ENCODE measurements at places on chromosomes 12 and 14. TPM values are rescaled to one million over a fixed set of nuclear protein-coding genes. Genes with fewer than 3 reads are reported as not detected.

GDF3 gene
- not detected for total RNA-seq

C12orf56 gene
- total RNA-seq: not detected

SERPINA12 gene
- total RNA-seq: not detected

PIP4P1 gene
- total RNA-seq: 13.8 TPM

DYRK4 gene
- 30.5 TPM for total RNA-seq

WSCD2 gene
- total RNA-seq: 3.3 TPM

NYNRIN gene
- 9.5 TPM for total RNA-seq

SLC5A8 gene
- total RNA-seq: not detected

SLCO1B1 gene
- total RNA-seq: not detected

CAPZA3 gene
- not detected for total RNA-seq

ISCA2 gene
- total RNA-seq: 6.5 TPM

IL26 gene
- not detected for total RNA-seq

TAS2R8 gene
- total RNA-seq: not detected

AKAP3 gene
- total RNA-seq: 1.4 TPM

GRCh38 chr12:6458281-6459003, 6.6 kb downstream of the TAPBPL start:
- H3K27me3 ChIP-seq: no peaks in the 10 kb centered on the region
- H3K27ac ChIP-seq: no peak overlapping the region
- H3K4me3 ChIP-seq: no peak overlapping the region
- peaks cover 63% of the 10 kb centered on the region for H3K36me3 ChIP-seq

- no peak for DNase-seq
- no peak overlapping the region for H3K27ac ChIP-seq
- H3K36me3 ChIP-seq: no peaks in the 10 kb centered on the region
- H3K4me3 ChIP-seq: no peak overlapping the region
Measured at GRCh38 chr14:104665657-104666522, 23.5 kb upstream of the INF2 start.

- H3K4me1 ChIP-seq: no peaks in the 10 kb centered on the region
- no peaks in the 10 kb centered on the region for H3K36me3 ChIP-seq
- no peaks in the 10 kb centered on the region for H3K27me3 ChIP-seq
- no peak overlapping the region for H3K4me3 ChIP-seq
- H3K27ac ChIP-seq: no peak overlapping the region
Measured at GRCh38 chr12:65432651-65433050, 154.2 kb downstream of the MSRB3 start.

- no peak for DNase-seq
- H3K4me3 ChIP-seq: no peak overlapping the region
- no peaks in the 10 kb centered on the region for H3K36me3 ChIP-seq
- peak overlapping the region; percentile 27 for H3K27ac ChIP-seq
- H3K4me1 ChIP-seq: peaks cover 26% of the 10 kb centered on the region
Measured at GRCh38 chr12:57319678-57320469, 68.9 kb upstream of the STAC3 start.

- no peaks in the 10 kb centered on the region for H3K27me3 ChIP-seq
- H3K27ac ChIP-seq: no peak overlapping the region
- H3K4me3 ChIP-seq: no peak overlapping the region
- DNase-seq: no peak
Measured at GRCh38 chr14:37452323-37452722, 142.7 kb downstream of the FOXA1 start.

DNA sequence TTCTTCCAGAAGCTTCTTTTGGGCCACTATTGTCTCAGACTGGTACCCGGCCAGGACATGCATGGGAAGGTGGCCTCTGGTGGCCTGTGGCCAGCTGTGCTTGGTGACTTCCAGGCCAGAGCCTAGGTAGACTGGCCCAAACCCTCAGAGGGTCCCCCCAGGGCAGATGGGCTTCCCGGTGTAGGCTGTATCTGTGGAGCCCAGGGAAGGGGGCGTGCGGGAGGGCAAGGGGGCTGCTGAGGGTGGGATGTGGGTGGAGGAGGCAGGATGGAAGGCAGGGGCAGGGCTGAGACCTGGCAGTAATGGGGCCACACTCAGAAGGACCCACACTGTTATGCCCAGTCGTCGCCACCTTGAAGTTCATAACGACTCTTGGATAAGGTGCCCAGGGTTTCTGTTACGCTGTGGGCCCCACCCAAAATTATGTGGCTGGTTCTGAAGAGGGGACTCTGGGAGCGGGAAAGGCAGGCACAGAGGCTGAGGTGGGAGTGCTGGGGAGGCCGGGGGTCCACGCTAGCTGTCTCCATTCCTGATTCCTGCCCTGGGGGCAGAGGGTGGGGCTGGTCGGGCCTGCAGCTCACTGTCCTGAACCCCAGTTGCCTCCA, 52.1 kb downstream of the KIF26A start:
- no peaks in the 10 kb centered on the region for H3K4me1 ChIP-seq
- no peak overlapping the region for H3K27ac ChIP-seq

- no peak for DNase-seq
- H3K27me3 ChIP-seq: no peaks in the 10 kb centered on the region
- peaks cover 4% of the 10 kb centered on the region for H3K4me1 ChIP-seq
- no peaks in the 10 kb centered on the region for H3K36me3 ChIP-seq
- no peak overlapping the region for H3K4me3 ChIP-seq
Measured at GRCh38 chr14:105326891-105327694, 12.5 kb downstream of the PACS2 start.

DNA sequence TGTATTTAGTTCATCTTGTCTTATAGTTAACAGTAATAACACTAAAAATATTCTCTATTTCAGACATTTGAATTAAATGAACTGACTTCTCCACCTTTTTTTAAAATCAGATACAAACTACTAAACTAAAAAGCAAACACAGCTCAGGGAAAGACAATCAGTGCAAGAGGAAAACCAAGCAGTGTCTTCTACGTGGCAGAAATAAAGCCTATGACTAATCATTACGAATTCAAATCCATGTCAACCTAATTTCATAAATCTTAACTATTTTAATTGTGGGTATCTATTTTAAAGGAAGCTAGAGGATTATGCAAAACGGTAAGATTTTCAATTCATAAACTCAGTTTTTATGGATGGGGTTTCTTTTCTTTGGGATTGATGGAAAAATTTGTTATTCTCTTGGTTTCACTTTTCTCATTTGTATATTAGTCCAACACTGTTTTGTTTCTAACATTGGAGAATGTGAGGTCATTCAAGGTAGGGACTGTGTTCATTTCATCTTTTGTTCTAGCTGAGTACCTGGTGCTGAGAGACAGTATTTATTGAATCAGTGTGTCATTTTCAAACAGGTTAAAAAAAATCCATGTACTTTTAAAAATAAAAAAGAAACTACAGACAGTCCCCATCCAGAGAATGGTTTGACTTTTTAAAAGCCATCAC, 12.8 kb upstream of the PALS1 start:
- H3K4me1 ChIP-seq: no peaks in the 10 kb centered on the region
- no peaks in the 10 kb centered on the region for H3K27me3 ChIP-seq
- H3K27ac ChIP-seq: no peak overlapping the region
- no peak overlapping the region for H3K4me3 ChIP-seq
- no peaks in the 10 kb centered on the region for H3K36me3 ChIP-seq
- no peak for DNase-seq

DNA sequence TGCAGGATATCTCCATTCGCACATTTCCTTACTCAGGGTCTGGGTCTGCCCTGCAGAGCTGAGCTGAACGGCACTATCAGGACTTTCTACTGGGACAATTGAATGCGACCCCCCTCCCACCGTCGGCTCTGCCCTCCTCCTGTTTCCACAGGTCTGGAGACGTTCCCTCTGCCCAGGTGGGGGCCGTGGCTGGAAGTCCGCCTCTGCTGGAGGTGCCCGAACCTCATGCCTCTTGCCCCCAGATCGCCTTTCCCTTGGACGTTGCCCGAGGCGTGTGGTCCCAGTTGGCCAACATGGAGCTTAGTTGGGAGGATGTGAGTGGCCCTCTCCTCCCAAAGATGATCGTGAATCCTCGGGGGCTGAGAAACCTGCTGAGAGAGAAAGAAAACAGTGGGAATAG, 21.2 kb upstream of the KLC1 start:
- peaks cover 9% of the 10 kb centered on the region for H3K4me1 ChIP-seq
- no peak for DNase-seq
- no peaks in the 10 kb centered on the region for H3K27me3 ChIP-seq
- H3K4me3 ChIP-seq: peak overlapping the region; percentile 57
- H3K27ac ChIP-seq: no peak overlapping the region

DNA sequence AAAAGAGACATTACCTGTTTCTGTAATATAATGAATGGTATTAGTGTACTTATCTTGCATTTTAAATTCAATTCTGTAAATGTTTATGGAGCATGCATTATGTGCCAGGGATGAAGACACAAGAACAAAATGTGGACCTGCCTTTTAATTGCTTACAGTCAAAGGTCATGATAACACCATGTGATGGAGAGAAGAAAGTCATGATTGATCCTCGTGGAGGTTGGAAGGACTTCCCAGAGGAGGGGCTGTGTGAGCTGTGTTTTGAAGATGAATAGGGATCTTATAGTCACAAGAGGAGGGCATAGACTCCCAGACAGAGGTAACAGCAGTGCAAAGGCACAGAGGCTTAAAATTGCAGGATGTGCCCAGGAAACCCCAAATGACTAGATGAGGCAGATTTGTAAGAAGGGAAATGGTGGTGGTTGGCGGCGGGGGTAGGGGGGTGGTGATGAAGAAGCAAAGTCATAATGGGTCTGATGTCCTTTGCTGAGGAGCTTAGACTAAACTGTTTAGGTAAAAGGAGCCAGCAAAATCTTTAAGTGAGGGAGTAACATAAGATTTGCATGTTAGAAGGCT, 151.5 kb downstream of the PRKCH start:
- DNase-seq: no peak
- H3K4me3 ChIP-seq: no peak overlapping the region
- H3K4me1 ChIP-seq: peaks cover 61% of the 10 kb centered on the region
- no peak overlapping the region for H3K27ac ChIP-seq
- H3K27me3 ChIP-seq: no peaks in the 10 kb centered on the region

- H3K4me1 ChIP-seq: no peaks in the 10 kb centered on the region
- H3K4me3 ChIP-seq: no peak overlapping the region
- DNase-seq: no peak
- H3K27ac ChIP-seq: no peak overlapping the region
- no peaks in the 10 kb centered on the region for H3K36me3 ChIP-seq
Measured at GRCh38 chr12:127531542-127531941, 735.4 kb upstream of the TMEM132C start.

DNA sequence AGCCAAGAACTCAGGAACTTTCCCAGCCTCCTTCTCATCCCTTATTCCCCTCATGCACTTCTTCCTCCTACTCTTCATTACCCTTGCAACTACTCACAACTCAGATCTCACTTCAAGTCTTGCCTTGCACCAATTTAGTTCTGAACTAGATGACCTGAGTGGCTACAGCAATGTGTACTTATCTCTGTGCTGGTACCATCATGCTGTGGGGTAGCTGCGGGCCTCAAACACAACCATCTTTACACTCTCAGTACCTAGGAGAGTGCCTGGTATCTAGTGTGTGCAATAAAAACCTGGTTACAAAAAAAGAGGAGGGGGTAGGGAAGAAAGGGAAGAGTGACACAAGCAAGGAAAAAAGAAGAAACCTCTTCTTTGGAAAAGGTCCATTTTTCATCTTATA, 219.0 kb downstream of the SPTSSA start:
- H3K4me1 ChIP-seq: no peaks in the 10 kb centered on the region
- DNase-seq: no peak
- H3K36me3 ChIP-seq: no peaks in the 10 kb centered on the region
- no peaks in the 10 kb centered on the region for H3K27me3 ChIP-seq
- no peak overlapping the region for H3K27ac ChIP-seq

DNA sequence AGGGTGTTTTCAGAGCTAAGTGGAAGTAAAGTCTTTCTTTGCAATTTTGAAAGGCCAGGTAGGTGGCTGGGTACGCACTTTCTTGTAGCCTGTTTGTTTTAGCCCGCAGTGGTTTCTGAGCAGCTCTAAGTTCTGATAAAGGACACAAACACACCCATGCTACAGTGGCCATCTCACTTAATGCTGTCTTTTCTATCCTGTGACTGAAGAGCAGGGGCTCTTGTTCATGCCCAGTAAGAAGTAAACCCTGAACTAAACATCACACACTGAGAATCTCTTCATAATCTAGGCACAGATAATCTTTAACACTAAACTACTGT, 427.2 kb downstream of the RAD51B start:
- DNase-seq: no peak
- peak overlapping the region; percentile 88 for H3K27ac ChIP-seq
- H3K36me3 ChIP-seq: no peaks in the 10 kb centered on the region
- H3K4me1 ChIP-seq: peaks cover 71% of the 10 kb centered on the region
- no peaks in the 10 kb centered on the region for H3K27me3 ChIP-seq

DNA sequence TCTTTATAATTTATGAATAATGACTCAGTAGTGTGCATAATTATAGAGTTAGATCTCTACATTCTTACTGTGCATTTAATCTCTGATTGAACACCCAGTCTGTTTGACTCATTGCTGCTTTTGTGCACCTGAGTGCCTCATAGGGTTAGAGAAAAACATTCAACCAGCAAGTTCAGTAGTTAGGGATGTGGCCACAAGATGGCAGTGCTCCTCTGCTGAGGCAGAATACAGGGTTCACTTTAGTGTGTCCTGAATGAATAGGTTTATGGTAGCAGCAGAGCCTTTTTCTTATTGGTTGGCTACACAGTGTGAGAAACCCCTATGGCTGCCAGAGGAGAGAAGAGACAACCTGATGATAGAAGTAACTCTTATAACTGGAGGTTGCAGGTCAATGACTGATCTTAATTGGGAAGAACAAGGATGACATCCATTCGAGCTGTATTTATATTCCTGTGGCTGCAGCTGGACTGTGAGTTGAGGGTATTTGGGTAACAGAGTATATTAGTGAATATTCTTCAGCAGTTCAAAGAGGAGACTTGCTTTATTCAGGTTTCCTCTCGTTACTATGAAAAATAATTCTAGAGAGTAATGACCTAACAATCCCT, 194.9 kb upstream of the OR4E1 start:
- DNase-seq: no peak
- no peak overlapping the region for H3K27ac ChIP-seq
- no peaks in the 10 kb centered on the region for H3K36me3 ChIP-seq
- H3K27me3 ChIP-seq: no peaks in the 10 kb centered on the region
- H3K4me1 ChIP-seq: no peaks in the 10 kb centered on the region

GRCh38 chr12:112176321-112177010, 51.1 kb downstream of the TRAFD1 start:
- no peak overlapping the region for H3K27ac ChIP-seq
- H3K36me3 ChIP-seq: peaks cover 52% of the 10 kb centered on the region
- no peak for DNase-seq

DNA sequence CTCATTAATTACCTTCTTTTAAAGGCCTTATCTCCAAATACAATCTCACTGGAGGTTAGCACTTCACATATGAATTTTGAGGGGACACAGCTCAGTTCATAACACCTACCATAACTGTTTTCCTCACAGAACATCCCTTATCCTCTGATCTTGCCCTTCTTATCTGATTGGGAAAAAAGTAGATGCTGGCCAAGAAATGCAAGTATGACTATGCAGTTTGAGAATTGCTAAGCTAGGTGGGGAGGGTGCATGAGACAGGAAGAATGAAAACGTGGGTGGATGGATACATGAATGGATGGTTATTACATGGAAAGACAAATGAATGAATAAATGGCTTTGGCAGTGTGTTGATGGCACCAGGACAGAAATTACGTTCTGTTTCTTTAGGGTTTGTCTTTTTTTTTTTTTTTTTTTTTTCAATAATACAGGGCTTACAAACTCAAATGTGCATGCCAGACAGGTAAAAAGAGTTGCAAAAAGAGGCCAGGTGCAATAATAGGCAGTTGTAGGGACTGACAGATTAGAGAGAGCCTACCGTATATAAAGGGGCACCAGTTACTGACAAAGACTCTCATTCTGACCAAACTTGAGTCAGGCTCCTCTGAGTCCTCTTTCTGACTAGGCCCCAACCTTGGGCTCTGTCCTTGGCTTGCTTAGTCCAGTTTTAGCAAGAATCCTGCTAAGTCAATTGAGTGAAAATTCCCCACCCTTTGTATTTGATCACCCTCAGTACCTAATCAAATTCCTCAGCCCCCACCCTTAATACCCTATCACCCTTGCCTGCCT, 304.9 kb downstream of the ZFP36L1 start:
- H3K4me1 ChIP-seq: peaks cover 4% of the 10 kb centered on the region
- no peaks in the 10 kb centered on the region for H3K27me3 ChIP-seq
- H3K27ac ChIP-seq: no peak overlapping the region

Measured in thoracic aorta (tissue), 2 donors.